Osteoblast (primary cell): ENCODE measurements at places on chromosomes 2 and 18. TPM values are rescaled to one million over a fixed set of nuclear protein-coding genes. Genes with fewer than 3 reads are reported as not detected.

Gene RIT2
- not detected in 2 replicates for total RNA-seq

Gene LCT
- under 0.01 TPM in 2 replicates for total RNA-seq

- no peak for DNase-seq
Observed at GRCh38 chr2:188970211-188970610, 4.0 kb upstream of the COL3A1 start.

DNA sequence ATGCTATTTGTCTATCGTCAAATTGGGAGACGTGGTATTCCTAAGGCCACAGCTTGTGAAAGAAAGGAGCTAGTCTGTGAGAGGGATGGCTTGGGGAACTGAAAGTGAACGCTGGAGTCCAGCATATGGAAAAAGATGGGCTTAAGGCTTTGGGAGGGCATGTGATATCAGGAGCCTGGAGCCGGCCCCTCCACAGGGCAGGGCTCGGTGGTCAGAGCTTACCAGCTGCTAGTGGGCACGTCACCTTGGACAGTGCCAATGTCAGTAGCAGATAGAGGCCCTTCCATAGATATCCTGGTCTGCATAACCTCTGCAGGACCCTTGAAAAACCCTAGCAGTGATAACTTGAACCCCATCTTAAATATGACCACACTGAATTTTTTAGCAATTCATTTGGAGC lies 259.1 kb upstream of the RAB6C start:
- no peak for DNase-seq

- DNase-seq, result no peak
Observed at GRCh38 chr18:6406910-6407470, 7.7 kb downstream of the L3MBTL4 start.

GRCh38 chr2:23782646-23783045 lies 144.3 kb downstream of the ATAD2B start:
- no peak for DNase-seq

- no peak for DNase-seq
Observed at GRCh38 chr18:51241226-51241625, 43.7 kb upstream of the MEX3C start.

GRCh38 chr2:4967206-4967605 lies 725.0 kb upstream of the SOX11 start:
- DNase-seq, result no peak

DNA sequence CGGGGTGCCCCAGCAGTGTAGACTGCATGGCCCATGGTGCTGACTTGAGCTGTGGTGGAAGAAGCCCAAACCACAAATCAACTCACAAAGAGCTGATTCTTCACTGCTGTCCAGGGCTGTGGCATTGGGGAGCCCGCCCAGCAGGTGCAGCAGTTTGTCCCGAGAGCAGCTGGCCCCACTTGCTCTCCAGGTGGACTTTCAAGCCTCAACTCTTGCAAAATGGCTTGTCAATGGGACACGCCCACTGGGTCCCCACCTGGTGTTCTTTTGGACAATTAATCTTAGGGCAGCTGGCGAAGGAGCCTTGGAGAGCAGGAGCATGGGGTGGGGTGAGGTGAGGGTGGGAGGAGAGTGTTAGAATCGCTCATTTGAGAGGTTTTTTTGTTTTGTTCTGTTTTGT lies 117.9 kb downstream of the MYCN start:
- DNase-seq, result no peak
